ENCODE measurements at places on chromosomes 4 and X.

GRCh38 chr4:1382776-1383727 is 23.2 kb downstream of the NKX1-1 start:
- no peak for DNase-seq
- H3K27me3 ChIP-seq, result no peaks in the 10 kb centered on the region
- H3K27ac ChIP-seq, result no peak overlapping the region
- no peaks in the 10 kb centered on the region for H3K4me1 ChIP-seq

GRCh38 chr4:14152834-14153519 is 525.5 kb upstream of the BOD1L1 start:
- no peak overlapping the region for H3K27ac ChIP-seq
- H3K4me1 ChIP-seq, result no peaks in the 10 kb centered on the region
- no peaks in the 10 kb centered on the region for H3K36me3 ChIP-seq
- H3K27me3 ChIP-seq, result no peaks in the 10 kb centered on the region
- H3K4me3 ChIP-seq, result no peak overlapping the region

- H3K27me3 ChIP-seq, result no peaks in the 10 kb centered on the region
- H3K4me1 ChIP-seq, result no peaks in the 10 kb centered on the region
- DNase-seq, result no peak
- no peak overlapping the region for H3K27ac ChIP-seq
Measured at GRCh38 chrX:94830717-94831116, 1156.7 kb downstream of the FAM133A start.

GRCh38 chrX:42680666-42681065 is 97.3 kb downstream of the PPP1R2C start:
- no peak overlapping the region for H3K4me3 ChIP-seq
- peak; percentile 12 for DNase-seq
- no peaks in the 10 kb centered on the region for H3K4me1 ChIP-seq
- no peaks in the 10 kb centered on the region for H3K36me3 ChIP-seq
- no peak overlapping the region for H3K27ac ChIP-seq

DNA sequence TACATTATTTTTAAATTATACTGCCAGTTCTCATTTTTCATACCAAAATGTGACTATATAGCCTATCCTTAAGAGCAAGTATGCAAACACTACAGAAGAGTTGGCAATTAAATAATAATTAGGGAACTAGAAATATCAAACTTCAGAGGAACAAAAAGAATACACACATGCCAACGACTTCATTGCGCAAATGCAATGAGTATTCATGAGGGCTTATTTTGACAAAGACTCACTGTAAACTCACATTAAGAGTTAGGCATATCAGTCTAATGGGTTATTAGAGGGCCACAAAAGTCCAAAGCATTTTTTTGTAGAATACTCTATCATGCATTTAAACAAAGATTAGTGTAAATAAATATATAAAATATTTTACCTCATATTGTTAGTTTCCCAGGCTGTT is 31.6 kb downstream of the SLC10A7 start:
- H3K4me3 ChIP-seq, result no peak overlapping the region
- no peak overlapping the region for H3K27ac ChIP-seq
- H3K27me3 ChIP-seq, result no peaks in the 10 kb centered on the region
- no peaks in the 10 kb centered on the region for H3K4me1 ChIP-seq

Measured in astrocyte (in vitro differentiated cells and primary cell).